CD14-positive monocyte (primary cell): ENCODE measurements at places on chromosomes 5 and 9.

- DNase-seq: no peak
Measured at GRCh38 chr9:71901695-71902597, 9.0 kb downstream of the ABHD17B start.

GRCh38 chr9:124216474-124217176 is 41.1 kb upstream of the NEK6 start:
- peak; percentile 65 for DNase-seq

GRCh38 chr9:89496645-89497256 is 1.2 kb downstream of the SEMA4D start:
- DNase-seq: peak; percentile 62

- DNase-seq: no peak
Measured at GRCh38 chr9:16461137-16461840, 409.2 kb downstream of the BNC2 start.

- no peak for DNase-seq
Measured at GRCh38 chr5:8289779-8290178, 420.8 kb downstream of the MTRR start.

- no peak for DNase-seq
Measured at GRCh38 chr9:89811886-89812450, 207.2 kb downstream of the GADD45G start.

DNA sequence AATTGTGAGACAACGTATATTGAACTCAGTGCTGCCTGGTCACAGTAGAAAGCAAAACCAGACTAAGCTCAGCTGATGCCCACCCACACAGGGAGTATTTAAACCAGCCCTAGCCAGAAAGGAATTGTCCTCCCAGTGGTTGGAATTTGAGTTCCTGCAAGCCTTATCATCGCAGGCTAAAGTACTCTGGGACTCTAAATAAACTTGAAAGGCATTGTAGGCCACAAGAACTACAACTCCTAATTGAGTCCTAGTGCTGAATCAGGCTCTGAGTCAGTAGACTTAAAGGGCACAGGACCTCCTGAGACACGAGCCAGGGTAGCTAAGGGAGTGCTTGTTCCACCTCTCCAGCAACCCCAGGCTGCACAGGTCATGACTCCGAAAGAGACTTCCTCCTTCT is 171.4 kb downstream of the MCTP1 start:
- no peak for DNase-seq

GRCh38 chr5:157006262-157006661 is 43.2 kb upstream of the TIMD4 start:
- no peak for DNase-seq
